Uterus (tissue), 4 donors: ENCODE measurements at places on chromosomes 12 and 14. TPM values are rescaled to one million over a fixed set of nuclear protein-coding genes. Genes with fewer than 3 reads are reported as not detected.

Gene JAG2
- total RNA-seq: 7.6 TPM

Gene CCDC196
- total RNA-seq: not detected

Gene CELA1
- not detected for total RNA-seq

Gene DNM1L
- 72.3 TPM for total RNA-seq

Gene PGF
- 32.4 TPM for total RNA-seq

Gene RTL1
- total RNA-seq: not detected

Gene WNT1
- total RNA-seq: not detected

Gene KRT83
- total RNA-seq: 0.21 TPM

Gene DAD1
- 260 TPM for total RNA-seq

Gene ZNF891
- 4.1 TPM for total RNA-seq

DNA sequence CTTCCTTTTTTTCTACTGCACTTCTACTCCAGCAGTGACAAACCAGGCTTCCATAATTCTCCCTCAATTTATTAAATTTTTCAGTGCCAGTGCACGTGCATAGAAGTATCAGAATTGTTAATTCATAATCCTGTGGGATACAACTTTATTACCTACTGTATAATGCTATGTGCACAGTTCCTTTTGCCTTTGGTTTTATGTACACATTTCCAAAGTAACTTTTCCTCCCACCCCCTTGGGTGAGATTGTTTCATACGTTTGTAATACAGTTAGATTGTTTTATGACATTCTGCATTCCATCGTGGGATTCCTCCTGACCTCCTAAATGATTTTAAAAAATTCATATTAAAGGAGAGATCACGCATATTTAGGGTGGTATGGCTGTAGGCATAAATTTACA, 128.1 kb downstream of the TTC6 start:
- H3K36me3 ChIP-seq: no peaks in the 10 kb centered on the region
- H3K27ac ChIP-seq: no peak overlapping the region
- DNase-seq: no peak
- no peaks in the 10 kb centered on the region for H3K27me3 ChIP-seq

GRCh38 chr14:50792634-50793068, 38.3 kb downstream of the NIN start:
- no peak overlapping the region for H3K27ac ChIP-seq
- no peaks in the 10 kb centered on the region for H3K4me1 ChIP-seq
- no peaks in the 10 kb centered on the region for H3K36me3 ChIP-seq
- H3K27me3 ChIP-seq: no peaks in the 10 kb centered on the region
- no peak overlapping the region for H3K4me3 ChIP-seq
- no peak for DNase-seq

GRCh38 chr14:67623114-67623513, 3.4 kb downstream of the ARG2 start:
- no peak for DNase-seq
- H3K4me3 ChIP-seq: no peak overlapping the region
- no peaks in the 10 kb centered on the region for H3K36me3 ChIP-seq

DNA sequence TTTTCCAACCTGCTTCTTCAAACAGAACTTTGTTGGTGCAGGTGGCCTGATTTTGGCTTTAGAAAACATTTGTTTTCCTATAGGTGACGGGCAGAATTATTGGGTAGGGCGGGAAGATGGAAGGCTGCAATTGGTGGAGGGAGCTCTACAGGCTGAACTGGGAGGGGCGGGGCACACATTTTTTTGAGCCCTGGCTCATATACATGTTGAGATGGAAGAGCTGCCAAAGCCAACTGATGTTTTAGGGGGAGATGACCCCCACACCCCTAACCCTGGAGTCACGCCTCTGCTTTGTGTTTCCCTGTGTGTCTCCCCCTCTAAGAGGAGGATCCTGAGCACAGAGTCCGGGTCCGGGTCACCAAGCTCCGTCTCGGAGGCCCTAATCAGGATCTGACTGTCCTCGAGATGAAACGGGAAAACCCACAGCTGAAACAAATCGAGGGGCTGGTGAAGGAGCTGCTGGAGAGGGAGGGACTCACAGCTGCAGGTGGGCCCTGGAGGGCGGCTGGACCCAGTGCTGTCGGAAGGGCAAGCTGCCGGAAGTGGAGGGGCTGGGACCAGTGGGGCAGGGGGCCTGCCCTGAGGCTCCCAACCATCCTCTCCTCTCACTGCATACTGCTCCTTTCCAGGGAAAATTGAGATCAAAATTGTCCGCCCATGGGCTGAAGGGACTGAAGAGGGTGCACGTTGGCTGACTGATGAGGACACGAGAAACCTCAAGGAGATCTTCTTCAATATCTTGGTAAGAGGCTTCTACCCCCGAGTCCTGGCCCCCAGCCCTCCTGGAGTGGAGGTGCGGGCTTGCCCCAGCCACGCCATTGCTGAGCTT, 18.6 kb downstream of the AGAP2 start:
- DNase-seq: no peak
- no peak overlapping the region for H3K27ac ChIP-seq

DNA sequence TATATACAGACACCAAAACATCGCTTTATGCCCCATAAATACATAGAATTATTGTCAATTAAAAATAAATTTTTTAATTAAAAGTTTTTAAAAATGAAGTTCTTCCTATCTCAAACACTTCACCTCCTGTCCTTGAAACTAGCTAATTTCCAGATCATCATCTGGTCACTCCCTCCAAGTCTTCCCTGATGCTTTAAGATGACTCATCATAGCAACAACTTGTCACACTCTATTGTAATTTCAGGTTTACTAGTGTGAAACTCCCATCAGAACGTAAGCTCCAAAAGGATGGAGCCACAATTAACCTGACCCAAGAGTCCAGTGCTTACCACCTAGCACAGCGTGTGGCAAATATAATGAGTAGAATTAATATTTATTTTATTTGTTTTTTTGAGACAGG, 16.3 kb downstream of the GXYLT1 start:
- H3K4me1 ChIP-seq: no peaks in the 10 kb centered on the region
- no peak overlapping the region for H3K27ac ChIP-seq
- H3K4me3 ChIP-seq: no peak overlapping the region
- H3K36me3 ChIP-seq: no peaks in the 10 kb centered on the region
- no peaks in the 10 kb centered on the region for H3K27me3 ChIP-seq
- DNase-seq: no peak

DNA sequence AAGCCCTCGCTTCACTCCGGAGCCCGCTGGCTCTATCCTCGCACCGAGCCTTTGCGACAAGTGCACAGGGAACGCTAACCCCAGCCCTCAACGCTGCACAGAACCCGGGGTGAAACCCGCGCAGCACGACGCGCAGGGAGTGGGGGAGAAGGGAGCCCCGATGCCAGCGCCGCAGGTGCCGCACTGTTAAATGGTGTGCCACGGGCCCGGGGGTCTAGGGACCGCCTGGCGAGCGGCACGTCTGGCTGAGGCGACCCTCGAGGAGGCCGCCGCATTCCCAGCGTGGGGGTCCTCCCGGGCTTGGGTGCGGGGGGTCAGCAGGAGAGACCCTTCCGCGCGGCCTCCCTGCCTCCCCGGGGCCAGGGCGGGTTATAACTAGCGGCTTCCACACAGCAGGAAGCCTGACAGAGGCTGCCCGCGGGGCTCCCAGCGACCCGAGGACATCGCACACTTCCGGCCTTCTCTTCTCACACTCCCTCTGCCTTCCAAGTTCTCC, 23.8 kb upstream of the LRTM2 start:
- H3K27me3 ChIP-seq: no peaks in the 10 kb centered on the region
- no peaks in the 10 kb centered on the region for H3K4me1 ChIP-seq
- peak overlapping the region; percentile 85 for H3K27ac ChIP-seq
- peak; percentile 44 for DNase-seq
- H3K4me3 ChIP-seq: peak overlapping the region; percentile 52
- no peaks in the 10 kb centered on the region for H3K36me3 ChIP-seq

DNA sequence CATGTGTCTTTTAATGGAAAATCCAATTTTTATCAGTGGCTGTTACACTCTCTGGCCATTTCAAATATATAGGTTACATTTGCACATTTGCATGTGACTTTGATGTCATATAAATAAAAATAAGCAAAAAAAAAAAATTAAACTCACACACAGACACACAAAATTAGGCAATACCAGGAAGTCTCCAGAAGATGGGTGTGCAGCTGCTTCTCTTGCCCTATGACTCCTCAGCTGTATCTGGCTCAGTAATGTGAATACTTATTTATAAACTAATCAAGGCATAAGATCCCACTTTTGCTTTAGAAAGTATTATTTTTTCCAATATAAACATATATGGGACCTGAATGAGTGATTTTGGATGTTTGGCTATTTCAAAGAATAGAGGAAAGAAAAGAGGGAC, 461.1 kb downstream of the LRIG3 start:
- no peaks in the 10 kb centered on the region for H3K27me3 ChIP-seq
- H3K4me1 ChIP-seq: no peaks in the 10 kb centered on the region
- no peaks in the 10 kb centered on the region for H3K36me3 ChIP-seq
- no peak overlapping the region for H3K4me3 ChIP-seq

GRCh38 chr14:59244581-59244980, 56.1 kb downstream of the DAAM1 start:
- no peak overlapping the region for H3K27ac ChIP-seq
- H3K4me1 ChIP-seq: no peaks in the 10 kb centered on the region
- no peaks in the 10 kb centered on the region for H3K27me3 ChIP-seq
- H3K36me3 ChIP-seq: no peaks in the 10 kb centered on the region
- no peak overlapping the region for H3K4me3 ChIP-seq

DNA sequence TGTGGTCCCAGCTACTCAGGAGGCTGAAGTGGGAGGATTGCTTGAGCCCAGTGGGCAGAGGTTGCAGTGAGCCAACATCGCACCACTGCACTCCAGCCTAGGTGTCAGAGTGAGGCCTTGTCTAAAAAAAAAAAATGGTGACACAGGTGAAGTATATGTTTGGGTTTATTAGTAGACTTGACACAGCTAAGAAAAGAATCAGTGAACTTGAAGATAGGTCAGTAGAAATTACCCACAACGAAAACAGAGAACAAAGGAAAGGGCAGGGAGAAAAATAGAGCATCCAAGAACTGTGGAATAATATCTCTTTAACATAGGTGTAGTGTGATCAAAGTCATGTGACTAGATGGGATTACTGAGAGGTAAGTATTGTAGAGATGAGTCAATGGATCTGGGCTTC, 23.7 kb downstream of the ATF1 start:
- H3K36me3 ChIP-seq: no peaks in the 10 kb centered on the region
- no peaks in the 10 kb centered on the region for H3K27me3 ChIP-seq
- H3K27ac ChIP-seq: no peak overlapping the region
- DNase-seq: no peak

DNA sequence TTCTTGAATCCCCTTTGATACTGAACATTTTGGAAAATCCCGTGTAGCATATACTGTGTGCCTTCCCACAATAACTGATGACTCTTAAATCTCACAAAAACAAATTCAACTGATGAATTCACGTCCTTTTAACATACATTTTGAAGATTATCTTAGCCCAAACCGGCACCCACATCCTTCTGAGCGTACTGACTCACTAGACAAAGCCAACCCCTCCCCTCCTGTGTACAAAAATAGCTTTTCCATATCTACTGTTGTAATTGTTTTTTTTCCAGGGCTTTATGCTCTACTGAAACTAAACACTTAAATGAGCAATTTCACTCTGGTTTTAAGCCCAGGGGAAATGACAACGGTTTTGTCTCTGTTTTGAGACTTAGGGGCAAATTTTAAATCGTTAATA, 109.4 kb upstream of the ATF7IP start:
- no peaks in the 10 kb centered on the region for H3K36me3 ChIP-seq
- no peak for DNase-seq
- no peaks in the 10 kb centered on the region for H3K27me3 ChIP-seq
- peak overlapping the region; percentile 85 for H3K27ac ChIP-seq

GRCh38 chr12:21801522-21802288, 27.2 kb upstream of the KCNJ8 start:
- no peak overlapping the region for H3K4me3 ChIP-seq
- DNase-seq: no peak
- H3K4me1 ChIP-seq: no peaks in the 10 kb centered on the region
- no peaks in the 10 kb centered on the region for H3K36me3 ChIP-seq
- no peaks in the 10 kb centered on the region for H3K27me3 ChIP-seq

DNA sequence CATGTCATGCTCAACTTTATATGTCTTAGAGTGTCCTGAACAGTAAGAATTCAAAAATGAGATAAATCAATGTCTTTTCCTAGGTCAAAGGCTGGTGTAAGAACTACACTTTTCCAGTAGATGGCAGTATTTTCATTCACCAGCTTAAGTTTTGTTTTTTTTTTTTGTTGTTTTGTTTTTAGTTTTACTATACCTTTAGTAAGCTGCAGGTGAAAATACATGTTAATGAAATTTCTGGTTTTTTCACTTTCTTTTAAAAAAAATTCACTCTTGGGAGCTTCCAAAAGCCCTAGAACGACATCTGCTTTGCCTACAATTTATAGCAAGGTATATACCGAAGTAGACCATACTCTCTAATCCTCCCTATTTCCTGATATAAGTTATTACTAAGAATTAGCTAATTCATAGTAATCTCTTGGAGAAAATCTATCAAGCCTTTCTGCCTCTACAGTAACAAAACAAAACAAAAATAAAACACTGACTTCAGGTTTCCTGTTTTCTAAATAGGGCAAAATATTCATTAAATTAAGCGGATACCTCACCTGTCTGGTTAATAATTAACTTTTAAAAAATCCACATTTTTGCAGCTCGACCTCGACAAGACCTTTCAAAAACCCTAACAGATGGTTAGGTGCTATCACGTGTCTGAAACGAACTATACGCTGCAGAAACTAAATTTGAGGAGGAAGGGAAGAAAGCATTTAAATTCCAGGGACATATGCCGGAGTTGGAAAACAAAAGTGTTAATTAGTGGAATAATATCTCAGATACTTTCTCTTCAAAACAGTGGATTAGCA, 2.7 kb upstream of the SAMD4A start:
- no peaks in the 10 kb centered on the region for H3K36me3 ChIP-seq
- H3K4me3 ChIP-seq: peak overlapping the region; percentile 71
- H3K4me1 ChIP-seq: no peaks in the 10 kb centered on the region
- H3K27me3 ChIP-seq: no peaks in the 10 kb centered on the region
- H3K27ac ChIP-seq: peak overlapping the region; percentile 100
- DNase-seq: no peak

GRCh38 chr12:91327889-91328288, 145.3 kb upstream of the DCN start:
- no peak for DNase-seq
- no peaks in the 10 kb centered on the region for H3K4me1 ChIP-seq
- H3K27ac ChIP-seq: peak overlapping the region; percentile 81
- no peaks in the 10 kb centered on the region for H3K36me3 ChIP-seq

- no peak overlapping the region for H3K4me3 ChIP-seq
- no peak overlapping the region for H3K27ac ChIP-seq
- no peak for DNase-seq
- H3K36me3 ChIP-seq: no peaks in the 10 kb centered on the region
- H3K4me1 ChIP-seq: no peaks in the 10 kb centered on the region
Measured at GRCh38 chr14:39406560-39406959, 25.7 kb downstream of the FBXO33 start.

- no peaks in the 10 kb centered on the region for H3K36me3 ChIP-seq
- H3K27ac ChIP-seq: no peak overlapping the region
- H3K4me3 ChIP-seq: no peak overlapping the region
- H3K4me1 ChIP-seq: no peaks in the 10 kb centered on the region
Measured at GRCh38 chr12:115204957-115205754, 521.2 kb upstream of the TBX3 start.

- H3K4me3 ChIP-seq: no peak overlapping the region
- DNase-seq: no peak
- no peaks in the 10 kb centered on the region for H3K36me3 ChIP-seq
Measured at GRCh38 chr14:72883961-72884360, 9.9 kb downstream of the DPF3 start.

- H3K36me3 ChIP-seq: no peaks in the 10 kb centered on the region
- H3K27me3 ChIP-seq: no peaks in the 10 kb centered on the region
- H3K4me1 ChIP-seq: no peaks in the 10 kb centered on the region
- H3K27ac ChIP-seq: no peak overlapping the region
- H3K4me3 ChIP-seq: no peak overlapping the region
Measured at GRCh38 chr12:111045941-111046340, 125.6 kb upstream of the MYL2 start.
